ENCODE measurements at places on chromosomes 16 and 17.

- DNase-seq = no peak
Measured at GRCh38 chr17:67245694-67246402, 852 bp upstream of the HELZ start.

DNA sequence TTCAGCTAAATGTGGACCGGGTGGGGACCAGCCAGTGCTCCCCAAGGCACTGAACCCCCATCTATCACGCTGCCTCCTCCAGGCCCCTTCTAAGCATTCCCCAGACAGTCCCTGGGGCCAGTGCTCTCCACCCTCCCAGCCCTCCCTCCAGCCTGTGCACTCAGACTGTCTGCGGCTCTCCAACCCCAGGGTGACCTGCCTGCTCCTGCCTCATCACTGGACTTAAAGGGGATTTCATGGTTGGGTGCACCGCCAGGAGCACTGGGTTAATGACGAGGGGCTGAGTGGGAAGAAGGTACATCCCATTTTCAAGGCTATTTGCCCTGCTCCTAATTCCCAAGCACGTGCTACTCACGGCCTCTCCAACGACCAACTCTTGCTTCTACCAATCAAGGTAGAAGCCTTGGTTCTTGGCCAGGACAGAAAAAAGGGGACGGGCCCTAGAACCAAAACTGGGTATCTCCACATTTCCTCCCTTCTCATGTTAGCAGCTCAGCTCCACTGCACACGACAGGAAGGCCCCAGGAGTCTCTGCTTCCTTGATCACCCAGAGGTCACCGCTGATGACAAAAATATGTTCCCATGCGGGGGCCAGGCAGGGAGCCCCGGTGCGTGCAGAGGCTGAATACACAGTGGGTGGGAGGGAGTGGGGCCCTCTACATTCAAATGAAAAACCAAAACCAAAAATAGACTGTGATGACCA lies 3.5 kb upstream of the ABR start:
- no peak for DNase-seq

DNA sequence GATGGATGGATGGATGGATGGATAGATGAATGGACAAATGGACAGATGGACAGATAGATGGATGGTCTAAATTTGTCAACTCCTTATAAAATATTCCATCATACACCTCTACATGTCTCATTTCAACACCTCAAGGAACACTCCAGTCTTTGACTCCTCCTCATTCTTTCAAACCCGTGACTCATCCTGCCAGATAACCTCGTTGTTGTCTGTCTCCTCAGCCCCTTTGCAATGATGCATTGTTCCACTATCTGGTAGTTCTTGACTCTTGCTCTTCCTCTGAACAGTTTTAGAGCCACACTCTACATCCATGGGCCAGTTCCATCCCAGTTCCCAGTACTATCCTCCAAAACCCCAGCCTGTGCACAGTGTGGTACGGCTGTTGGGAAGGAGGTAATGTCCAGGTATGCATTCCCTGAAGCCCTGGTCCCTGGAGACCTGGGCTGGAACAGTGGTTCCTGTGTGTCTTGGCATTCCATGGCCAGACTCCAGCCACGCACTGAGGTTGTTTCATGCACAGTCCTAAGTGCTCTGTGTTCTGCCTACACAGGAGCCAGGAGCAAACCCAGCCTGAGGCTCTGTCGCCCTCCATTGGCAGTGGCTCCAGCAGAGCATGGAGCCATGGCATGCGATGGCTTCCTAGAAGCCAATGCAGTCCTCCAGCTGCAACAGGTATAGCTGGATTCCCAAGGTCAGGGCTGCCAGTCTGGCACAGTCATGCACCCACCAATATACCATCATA lies 105.7 kb downstream of the C17orf67 start:
- no peak for DNase-seq

DNA sequence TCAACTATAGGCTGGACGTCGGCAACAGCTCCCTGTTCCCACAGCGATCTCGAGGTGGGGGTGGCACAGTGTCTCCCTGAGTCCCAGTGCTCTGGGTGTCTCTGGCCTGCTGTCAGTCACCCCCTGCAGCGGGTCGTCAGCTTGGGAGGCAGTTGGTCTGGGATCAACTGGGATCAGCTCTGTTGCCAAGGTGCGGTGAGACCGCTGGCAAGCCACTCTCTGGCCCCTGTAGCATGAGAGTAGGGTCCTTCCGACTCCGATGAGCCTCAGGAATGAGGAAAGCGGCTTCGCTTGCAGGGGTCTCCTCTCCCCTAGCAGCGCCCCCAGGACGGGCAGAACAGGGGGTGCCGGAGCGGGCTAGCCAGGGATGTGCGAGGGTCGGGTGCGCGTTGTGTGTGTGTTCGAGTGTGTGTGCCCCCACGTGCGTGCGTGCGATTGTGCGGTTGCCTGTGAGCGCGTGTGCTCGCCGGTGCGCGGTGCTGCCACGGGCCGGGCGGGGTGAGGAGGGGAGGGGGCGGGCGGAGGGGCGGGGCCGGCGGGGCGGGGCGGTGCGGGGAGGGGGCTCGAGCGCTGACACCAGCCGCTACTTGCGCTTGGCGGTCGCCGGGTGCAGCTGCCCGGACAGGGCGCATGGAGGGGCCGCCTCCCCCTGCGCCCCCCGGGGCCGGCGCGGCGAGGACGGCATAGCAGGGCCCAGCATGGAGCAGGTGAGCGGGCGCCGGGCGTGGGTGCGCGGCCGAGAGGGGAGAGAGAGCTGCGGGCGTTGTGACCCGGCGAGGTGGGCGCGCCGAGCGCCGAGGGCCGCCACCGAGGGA lies 9.4 kb upstream of the ARHGAP23 start:
- DNase-seq = no peak

- DNase-seq = no peak
Measured at GRCh38 chr17:21573961-21574610, 118.2 kb upstream of the KCNJ18 start.
